ENCODE measurements at places on chromosomes 4 and X.

- no peak for DNase-seq
Observed at GRCh38 chrX:78759081-78759480, 11.6 kb downstream of the LPAR4 start.

GRCh38 chrX:69387567-69388487 is 116.3 kb upstream of the NALF2 start:
- DNase-seq, result peak; percentile 69

DNA sequence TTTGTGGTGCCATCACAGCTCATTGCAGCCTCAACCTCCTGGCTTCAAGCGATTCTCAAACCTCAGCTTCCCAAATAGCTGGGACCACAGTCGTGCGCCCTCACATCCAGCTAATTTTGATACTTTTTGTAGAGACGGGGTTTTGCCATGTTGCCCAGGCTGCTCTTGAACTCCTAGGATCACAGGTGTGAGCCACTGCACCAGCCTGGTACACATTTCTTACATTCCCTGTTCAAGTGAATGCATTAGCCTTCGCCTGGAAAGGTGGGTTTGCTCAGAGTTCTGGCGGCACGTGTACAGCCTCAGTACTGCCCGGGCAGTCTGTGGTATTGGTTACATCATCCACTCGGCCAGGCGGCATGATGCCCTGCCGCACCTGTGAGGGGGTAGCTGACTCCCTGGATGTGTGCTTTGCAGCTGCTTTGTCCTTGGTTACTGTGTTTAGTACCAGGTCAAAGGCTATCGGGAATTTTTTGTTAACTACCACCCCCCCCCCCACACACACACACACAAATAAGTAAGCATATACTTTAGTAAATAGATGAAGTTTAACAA is 57.1 kb downstream of the TNIP2 start:
- DNase-seq, result no peak

GRCh38 chr4:152264106-152264505 is 271.8 kb downstream of the FBXW7 start:
- no peak for DNase-seq

DNA sequence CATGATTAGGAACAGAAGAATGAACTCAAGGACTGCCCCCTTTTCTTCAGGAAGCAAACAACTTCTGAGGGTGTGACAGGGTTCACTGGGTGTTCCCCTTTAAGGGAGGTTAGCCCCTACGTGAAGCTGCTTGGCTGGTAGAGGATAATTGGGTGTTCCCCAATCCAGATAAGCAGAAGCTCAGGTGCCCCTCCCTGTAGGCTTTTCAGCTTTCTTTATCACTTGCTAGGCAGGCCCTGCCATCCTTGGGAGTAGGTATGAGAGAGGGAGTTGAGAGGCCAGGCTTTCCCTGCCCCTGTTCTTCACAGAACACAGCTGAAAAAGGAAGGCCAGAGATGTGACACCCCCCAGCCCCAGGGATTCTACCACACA is 44.2 kb downstream of the RTL9 start:
- no peak for DNase-seq

DNA sequence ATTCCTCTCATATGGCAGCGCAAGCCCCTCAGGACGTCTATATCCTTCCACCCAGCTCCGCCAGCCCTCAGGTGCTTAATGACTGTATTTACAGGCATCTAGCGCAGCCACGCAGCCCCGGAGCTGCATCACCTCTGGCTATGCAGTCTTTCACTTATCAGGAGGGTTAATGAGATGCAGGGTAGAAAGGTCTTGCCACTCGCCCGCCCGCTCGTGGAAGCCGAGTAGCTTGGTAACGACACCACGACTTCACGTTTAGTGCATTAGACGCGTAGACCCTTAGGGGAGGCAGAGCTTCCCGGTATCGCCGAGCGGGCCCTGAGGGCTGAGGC is 1.5 kb upstream of the SLC16A2 start:
- no peak for DNase-seq

- DNase-seq, result no peak
Observed at GRCh38 chrX:38305971-38306370, 21.3 kb downstream of the RPGR start.

DNA sequence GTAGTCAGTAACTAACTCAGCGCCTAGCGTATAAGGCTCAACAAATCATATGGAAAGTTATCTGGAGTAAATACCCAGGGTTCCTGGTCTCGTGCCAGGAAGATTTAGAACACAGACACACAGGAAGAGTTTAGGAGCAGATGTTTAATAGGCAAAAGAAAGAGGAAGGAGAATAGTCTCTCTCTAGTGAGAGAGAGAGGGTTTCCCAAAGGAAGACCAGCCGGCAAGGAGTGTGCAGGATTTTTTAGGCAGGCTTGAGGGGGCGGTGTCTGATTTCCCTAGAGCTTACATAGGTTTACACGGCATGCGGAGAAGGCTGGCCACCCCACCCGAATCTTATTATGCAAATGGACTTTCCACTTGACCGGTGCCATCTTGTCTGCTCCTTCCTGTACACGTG is 284.0 kb upstream of the FRG1 start:
- no peak for DNase-seq

DNA sequence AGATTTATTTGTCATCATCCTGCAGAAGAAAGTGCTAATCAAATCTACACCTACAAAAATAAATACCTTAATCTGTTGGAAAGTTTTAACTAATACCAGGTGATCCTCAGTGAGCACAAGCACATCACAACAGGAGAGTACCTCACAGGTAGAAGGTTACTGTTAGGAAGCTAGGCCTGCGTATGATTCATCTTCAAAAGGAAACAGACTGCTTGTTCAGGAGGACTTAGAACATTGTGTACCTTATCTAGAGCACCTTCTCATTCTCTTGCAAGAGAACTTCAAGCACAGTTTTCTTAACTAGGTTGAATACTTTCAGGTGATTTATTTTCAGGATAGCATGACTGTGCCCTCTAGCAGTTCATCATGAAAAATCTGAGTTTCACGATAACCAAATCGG is 54.2 kb downstream of the MND1 start:
- no peak for DNase-seq

DNA sequence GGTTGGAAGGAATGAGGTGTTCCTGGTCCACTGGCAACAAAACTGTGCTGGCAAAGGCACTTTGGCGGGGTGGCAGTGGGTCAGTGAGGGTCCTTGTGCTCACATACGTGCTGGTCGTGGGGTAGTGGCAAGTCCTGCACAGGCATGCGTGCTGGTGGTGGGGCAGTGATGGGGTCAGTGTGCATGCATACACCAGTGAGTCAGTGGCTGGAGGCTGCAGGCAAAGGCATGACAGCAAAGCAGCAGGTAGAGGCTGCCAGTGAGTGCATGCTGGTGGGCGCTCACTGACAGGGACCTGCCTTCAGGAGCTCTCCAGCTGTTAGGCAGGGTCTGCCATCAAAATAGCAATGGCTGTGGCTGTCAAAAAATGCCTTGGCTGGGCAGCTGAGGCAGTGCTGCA is 42.1 kb downstream of the TMPRSS11E start:
- DNase-seq, result no peak

DNA sequence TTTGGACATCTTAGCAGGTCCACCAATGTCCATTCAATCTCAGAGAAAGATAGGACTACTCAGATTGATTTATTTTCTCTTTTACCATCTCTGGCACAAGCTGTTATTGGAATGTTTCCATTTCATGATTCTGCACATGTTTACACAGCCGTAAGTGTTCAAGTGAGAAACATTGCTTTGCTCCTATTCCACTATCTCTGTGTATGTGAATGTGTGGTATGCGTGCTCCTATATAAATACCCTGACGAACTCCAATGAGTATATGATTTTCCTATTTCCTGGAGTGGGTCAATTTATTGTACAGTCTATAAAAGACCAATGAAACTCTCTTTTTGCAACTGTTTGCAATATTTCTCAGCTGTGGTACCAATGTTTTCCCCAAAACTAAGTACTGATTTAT is 221.0 kb upstream of the GALNT7 start:
- no peak for DNase-seq

- no peak for DNase-seq
Observed at GRCh38 chr4:165301833-165302232, 25.6 kb upstream of the MSMO1 start.

GRCh38 chr4:148205476-148205875 is 236.7 kb downstream of the NR3C2 start:
- no peak for DNase-seq

DNA sequence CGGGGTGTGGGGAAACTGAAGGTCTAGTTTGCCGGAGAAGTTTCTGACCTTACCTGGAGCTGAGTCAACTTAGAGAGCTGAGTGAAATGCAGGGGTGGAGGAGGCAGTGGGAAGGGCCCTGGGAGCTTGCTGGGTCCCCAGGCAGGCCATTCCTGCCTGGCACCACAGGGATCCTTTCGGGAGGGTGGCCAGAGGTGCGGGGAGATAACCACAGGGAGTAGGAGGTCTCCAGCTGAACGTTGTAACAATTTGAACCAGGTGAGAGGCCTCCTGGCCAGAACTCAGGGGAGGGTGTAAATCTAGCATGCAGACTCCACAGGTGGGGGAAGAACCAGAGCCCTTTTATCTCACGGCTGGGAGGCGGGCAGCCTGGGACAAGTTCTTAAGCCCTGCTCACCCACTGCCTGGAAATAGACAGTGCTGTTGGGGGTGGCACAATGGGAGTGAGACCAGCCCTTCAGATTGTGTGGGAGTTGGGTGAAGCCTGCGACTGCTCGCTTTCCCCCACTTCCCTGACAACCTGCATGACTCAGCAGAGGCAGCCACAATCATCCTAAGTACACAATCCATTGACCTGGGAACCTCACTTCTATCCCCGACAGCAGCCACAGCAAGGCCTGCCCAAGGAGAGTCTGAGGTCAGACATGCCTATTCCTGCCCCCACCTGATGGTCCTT is 247.4 kb downstream of the ADGRA3 start:
- no peak for DNase-seq

DNA sequence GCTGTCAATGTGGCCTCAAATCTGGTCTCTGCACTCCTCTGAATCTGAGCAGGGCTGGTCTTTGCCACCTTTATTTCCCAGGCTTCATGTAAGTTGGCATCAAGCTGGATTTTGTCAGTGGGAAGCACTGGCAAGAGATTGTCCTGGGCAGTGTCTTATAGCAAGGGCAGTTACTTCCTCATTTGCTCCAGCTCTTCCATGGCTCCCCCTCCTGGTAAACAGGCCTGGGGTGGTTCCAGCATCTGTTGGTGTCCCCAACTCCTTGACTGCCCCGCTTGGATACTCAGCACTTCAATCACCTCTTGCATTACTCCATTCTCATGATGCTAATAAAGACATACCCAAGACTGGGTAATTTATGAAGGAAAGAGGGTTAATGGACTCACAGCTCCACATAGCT is 15.0 kb upstream of the REST start:
- DNase-seq, result no peak

DNA sequence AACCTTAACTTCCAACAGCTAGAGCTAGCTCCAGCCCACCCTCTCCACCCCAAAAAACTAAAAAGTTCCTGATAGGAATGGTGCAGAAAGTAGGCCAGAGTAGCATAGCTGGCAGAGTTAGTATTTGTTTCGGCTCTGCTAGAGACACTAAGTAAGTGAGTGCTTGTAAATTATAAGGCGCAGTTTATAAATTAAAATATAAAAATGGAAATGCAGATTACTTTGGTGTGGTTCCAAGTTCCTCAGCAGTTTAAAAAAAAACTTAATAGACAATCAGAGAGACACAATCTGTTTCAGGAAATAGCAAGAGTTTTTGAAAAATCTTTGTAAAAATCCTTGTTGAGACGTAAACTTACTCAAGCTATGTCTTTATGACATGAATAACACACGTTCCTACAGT is 2.8 kb upstream of the LGI2 start:
- DNase-seq, result no peak

DNA sequence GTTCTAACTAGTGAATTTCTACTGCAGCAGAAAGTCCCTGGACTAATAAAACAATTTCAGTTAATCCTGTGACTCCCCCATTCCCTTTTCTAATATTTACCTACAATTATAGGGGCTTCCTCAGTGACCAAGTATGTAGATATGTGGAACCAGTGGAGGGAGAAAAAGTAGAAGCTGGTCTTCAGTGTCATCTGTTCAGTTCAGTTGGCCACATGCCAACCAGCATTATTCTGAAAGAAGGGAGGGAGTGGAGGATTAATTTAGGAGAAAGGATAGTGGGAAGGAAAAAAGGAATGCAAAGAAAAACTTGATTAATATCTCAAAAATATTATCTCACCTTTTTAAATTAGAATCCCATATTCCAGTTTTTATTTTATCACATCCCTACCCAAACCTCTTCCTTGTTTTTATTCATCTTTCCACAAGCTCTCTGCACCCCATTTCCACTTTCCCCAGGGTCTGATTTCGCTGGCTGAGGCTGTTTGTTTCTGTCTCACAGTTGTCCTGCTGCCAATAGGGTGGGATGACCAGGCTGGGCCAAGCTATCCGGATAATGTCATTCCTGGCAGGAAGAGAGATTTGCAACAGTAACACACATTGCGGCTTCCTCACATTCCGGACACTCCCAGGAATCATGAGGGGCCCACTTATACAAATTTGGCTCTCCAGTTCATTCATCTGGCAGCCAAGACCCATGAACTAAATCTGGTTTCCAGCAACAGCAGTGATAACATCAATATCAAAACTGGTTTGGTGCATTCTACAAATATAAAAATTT is 24.6 kb upstream of the ANTXR2 start:
- peak; percentile 73 for DNase-seq

- no peak for DNase-seq
Observed at GRCh38 chr4:25103418-25103817, 56.8 kb downstream of the SEPSECS start.
